CD4-positive, alpha-beta T cell treated with Interleukin-6 at 100 ng/mL for 8 hours (primary cell): ENCODE measurements at places on chromosomes 2 and 18.

DNA sequence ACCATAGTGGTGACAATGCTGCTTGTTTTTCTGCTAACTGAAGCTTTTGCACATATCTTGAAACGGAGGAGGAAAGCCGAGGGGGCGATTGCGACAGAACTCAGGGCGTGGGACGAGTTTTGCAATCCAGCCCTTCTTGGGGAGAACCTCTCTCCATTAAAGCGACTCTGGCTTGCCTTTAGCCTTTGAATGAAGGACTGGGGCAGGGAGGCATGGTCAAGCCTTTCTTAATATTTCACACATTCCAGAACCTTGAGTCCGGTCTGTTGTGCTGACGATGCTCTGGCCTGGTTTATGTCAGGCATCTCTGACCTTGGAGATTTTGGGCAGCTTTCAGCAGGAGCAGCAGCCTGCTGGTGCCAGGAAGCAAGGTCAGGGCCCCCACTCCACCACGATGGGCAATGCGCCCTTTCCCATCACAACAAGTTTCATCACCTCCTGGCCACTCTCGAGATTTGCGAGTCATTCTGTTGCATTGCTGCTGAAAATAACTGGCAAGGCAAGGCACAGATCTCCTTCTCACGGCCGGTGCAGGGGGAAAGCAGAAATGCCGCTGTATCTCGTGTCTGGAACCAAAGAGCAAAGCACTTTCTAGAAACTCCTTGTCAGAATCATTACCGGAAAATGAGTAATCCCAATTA lies 10.8 kb downstream of the EMILIN2 start:
- DNase-seq = no peak

DNA sequence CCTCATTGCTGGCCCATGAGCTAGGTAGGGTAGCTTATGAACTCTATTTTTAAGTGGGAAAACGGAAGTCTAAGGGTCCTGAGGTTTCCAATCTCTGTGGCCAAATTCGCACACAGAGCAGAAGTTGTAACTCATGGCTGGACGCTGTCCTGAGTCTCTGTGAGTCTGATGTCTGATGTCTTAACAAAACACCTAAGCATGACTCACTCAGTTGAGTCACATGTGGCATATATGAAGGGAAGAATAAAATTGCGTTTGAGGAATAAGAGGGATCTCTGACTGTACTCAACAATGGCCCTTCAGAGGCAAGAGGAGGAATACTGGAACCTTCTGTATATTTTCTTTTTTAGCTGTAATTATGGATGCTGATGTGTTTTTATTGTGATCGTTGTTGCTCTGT lies 569.7 kb downstream of the RIT2 start:
- DNase-seq = no peak

DNA sequence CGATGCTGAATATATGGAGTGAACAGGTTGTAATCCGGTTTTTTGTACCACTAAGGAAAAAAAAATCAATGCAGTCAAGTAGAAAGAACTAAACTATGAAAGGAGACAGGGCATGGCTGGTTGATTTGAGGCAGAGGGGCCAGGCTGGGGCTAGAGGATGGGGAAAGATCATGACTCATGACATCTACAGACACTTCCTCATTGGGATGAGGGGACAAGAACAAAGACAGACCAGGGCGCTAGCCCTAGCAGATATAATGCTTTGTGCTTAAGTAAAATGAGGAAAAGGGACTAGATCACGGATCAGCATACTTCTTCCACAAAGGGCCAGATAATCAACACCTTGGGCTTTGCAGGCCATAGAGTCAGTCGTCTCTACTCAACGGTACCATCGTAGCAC lies 55.8 kb downstream of the ST6GAL2 start:
- DNase-seq = no peak

DNA sequence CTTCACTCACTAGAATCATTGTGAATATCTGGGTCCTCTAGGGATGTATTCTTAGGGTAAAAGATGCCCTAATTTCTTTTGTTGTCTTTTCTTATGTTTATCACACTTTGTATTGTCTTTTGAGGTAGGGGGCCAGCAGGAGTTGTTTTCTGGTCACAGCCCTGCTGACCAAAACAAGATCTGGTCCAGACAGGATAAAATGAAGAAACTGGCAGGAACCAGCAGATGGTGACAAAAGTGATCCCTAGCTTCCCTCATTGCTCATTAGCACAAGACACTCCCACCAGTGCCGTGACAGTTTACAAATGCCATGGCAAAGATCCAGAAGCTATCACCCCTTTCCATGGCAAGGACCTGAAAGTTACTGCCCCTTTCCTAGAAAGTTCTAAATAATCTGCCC lies 81.7 kb upstream of the CCDC85A start:
- DNase-seq = no peak

GRCh38 chr2:216131175-216131926 lies 22.2 kb downstream of the XRCC5 start:
- no peak for DNase-seq

GRCh38 chr2:42032224-42032620 lies 15.6 kb upstream of the PKDCC start:
- DNase-seq = no peak

- no peak for DNase-seq
Observed at GRCh38 chr2:240564561-240565332, 3.5 kb upstream of the RNPEPL1 start.

DNA sequence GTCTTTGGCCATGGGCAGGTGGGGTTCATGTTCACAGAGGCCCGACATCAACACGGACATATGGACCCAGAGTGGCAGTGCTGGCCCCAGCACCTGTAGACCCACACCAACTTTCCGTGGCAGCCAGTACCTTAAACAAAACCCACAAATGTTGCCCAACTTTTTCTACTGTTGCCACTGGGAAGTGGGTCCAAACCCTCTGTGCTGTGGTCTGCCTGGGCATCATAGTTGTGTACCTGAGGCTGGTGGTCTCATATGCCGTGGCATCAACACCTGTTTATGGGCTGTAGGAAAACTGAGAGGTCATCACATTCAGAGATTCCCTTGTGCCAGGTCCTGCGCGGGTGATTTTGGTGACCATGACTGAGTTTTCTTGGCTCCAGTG lies 79.9 kb downstream of the SH3RF3 start:
- no peak for DNase-seq

- DNase-seq = no peak
Observed at GRCh38 chr2:65231892-65232477, 4.4 kb downstream of the ACTR2 start.

- DNase-seq = no peak
Observed at GRCh38 chr18:45462179-45462578, 153.1 kb upstream of the SLC14A2 start.

DNA sequence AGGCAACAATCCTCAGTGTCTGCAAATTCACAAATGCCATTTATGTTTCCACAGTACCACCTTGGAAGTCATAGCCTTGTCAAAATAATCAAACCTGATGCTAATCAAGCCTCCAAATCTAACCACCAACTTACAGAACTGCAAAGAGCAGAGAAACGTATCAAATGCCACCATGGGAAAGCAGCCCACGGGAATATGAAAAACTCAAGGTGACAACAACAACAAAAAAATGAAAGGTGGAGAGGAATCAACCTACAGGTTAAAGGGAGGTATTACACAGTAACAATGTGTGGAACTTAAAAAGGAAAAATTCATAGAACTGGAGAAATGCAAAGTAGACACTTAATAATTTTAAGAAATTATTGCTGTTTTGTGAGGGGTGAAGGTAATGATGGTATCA lies 46.7 kb downstream of the CD226 start:
- no peak for DNase-seq

DNA sequence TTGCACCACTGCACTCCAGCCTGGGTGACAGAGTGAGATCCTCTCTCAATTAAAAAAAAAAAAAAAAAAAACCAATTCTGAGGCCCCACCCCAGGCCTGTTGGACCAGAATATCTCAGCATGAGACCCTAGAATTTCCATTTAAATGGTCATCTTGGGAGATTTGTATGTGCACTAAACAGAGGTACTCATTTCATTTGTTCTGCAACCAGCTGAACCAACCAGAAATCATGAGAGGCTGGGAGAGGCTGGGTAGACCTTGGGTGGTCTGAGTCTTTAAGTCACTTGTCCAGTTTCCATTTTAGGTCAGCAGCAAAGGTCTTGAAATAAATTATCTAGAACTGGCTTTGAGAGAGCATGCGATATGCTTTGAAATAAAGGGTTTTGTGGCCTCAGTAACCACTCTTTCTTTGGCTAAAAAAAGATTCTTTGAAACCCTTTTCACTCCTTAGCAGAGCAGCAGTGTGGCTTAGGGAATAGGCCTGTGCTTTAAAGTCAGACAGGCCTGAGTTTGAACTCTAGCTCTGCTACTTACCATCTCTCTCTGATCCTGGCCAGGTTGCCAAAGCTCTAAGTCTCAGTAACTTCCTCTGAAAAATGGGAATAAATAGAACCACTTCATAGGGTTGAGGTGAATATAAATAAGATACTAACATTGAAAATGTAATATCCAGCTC lies 52.6 kb downstream of the QPCT start:
- DNase-seq = no peak

GRCh38 chr2:235006986-235007385 lies 55.2 kb downstream of the SH3BP4 start:
- no peak for DNase-seq

GRCh38 chr2:241364781-241365180 lies 8.7 kb downstream of the FARP2 start:
- DNase-seq = no peak

- no peak for DNase-seq
Observed at GRCh38 chr2:44932079-44932478, 9.4 kb upstream of the SIX3 start.

GRCh38 chr2:233267516-233268245 lies 16.2 kb downstream of the ATG16L1 start:
- DNase-seq = peak; percentile 93

- DNase-seq = no peak
Observed at GRCh38 chr18:54086046-54086802, 138.2 kb downstream of the MBD2 start.

- DNase-seq = no peak
Observed at GRCh38 chr2:201255408-201256033, 4.8 kb upstream of the CASP8 start.

GRCh38 chr2:121080013-121080772 lies 204.8 kb downstream of the TFCP2L1 start:
- no peak for DNase-seq

GRCh38 chr18:56115071-56116015 lies 523.0 kb downstream of the TXNL1 start:
- DNase-seq = no peak

DNA sequence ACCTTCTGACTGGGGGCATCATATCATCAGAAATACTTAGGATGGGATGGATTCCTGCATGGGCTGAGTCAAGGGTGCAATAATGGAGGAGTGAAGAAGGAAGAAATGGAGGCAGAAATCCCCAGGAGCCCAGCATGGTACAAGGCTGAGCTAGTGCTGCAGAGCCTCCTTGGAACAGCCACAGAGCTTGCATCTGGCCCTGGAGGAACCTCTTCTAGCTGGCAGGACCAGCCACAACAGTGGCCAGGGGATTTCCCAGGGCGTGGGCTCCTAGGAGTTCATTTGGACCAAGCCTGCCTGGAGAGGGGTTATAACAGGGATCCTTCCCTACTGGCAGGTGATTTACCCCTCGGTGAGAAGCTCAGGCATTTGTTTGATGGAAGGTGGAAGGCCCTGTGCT lies 4.7 kb upstream of the IL37 start:
- no peak for DNase-seq

DNA sequence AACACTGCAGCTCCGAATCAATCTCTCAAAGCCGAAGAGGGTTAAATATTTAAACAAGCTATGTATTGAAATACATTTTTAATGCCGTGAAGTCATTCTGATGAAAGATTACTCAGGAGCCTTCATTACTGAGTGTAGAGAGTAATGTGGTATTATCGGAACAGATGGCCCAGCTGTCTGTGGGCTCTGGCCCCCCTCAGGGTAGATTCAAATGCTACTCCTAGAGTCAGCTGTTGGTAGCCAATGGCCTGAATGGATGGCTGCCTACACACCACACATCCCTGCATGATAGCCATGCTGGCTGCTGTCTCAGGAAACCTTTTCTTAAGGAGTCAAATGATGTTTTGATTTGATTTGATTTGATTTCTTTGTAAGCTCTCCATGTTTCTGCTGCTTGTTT lies 732.3 kb upstream of the CELF4 start:
- DNase-seq = no peak

- DNase-seq = no peak
Observed at GRCh38 chr2:145220496-145220895, 700.6 kb upstream of the ZEB2 start.

GRCh38 chr2:31413862-31414550 lies 536 bp downstream of the XDH start:
- DNase-seq = no peak

DNA sequence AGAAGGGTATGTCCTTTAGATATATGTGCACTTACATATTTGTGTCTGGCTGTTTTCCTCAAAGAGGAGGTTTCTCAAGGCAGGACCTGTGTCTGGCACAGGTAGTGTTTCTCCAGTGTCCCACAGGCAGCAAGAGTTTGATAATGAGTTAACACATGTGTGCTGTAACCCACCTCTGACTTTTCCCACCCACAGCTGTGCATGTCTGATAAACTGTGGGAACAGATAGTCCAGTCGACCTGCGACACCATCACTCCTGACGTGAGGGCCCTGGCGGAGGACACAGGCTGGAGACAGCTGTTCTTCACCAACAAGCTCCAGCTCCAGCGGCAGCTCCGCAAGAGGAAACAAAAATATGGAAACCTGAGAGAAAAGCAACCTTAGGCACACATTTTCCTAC lies 58.2 kb downstream of the SLC16A14 start:
- no peak for DNase-seq

GRCh38 chr2:127778447-127778846 lies 32.5 kb downstream of the WDR33 start:
- no peak for DNase-seq

DNA sequence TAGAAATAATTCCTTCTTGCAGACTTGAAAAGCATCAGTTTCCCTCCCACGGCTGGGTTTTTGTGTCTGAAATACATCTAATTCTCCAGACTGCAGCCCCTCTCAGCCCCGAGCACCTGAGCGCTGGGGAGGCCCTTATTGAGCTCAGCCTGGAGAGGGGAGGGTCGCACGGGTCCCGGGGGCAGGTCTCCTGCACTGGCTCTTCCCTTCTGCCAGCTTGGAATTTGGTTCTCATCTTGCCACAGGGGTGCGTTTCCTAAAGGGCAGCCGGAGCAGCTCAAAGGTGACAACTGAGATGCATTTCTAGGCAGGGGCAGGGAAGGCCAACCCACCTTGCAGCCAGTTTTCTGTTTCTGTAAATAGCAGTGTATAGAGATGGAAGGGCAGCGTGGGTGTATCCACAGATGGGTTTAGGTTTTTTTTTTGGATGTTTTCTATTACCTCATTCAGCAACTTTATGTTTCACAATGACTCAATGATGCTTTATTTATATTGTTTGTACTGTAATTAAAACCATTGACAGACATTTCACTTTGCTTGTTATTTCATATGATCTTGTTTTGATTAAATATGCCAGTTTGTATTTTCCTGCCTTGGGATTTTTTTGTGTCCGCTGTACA lies 37.0 kb downstream of the GBX2 start:
- no peak for DNase-seq

- DNase-seq = no peak
Observed at GRCh38 chr18:80179857-80180558, 67.3 kb downstream of the PARD6G start.
